Endothelial cell of umbilical vein (primary cell): ENCODE measurements at places on chromosomes 2 and 18. TPM values are rescaled to one million over a fixed set of nuclear protein-coding genes. Genes with fewer than 3 reads are reported as not detected.

DNA sequence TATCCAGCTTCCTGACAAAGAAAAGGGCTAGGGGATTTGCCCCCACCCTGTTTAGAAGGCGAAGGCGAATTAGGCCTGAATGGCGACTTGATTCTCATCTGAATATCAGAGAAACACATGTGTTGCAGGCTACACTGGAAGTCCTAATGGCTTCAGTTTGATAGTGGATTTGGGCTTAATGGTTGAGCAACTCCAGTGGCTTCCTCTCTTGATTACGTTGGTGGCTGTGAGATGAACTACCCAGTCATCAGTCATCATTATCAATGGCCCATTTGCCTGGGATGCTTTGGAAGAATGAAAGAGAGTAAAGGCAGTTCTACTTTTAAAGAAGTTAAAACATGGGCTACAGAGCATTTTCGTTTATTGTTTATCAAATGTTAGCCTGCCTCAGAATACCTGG, 60.9 kb upstream of the IL1R1 start:
- no peaks in the 10 kb centered on the region for H3K36me3 ChIP-seq
- H3K27ac ChIP-seq = no peak overlapping the region
- no peak for DNase-seq
- no peak overlapping the region for H3K4me3 ChIP-seq

GRCh38 chr18:3251963-3252277, 4.3 kb downstream of the MYL12A start:
- peak overlapping the region; percentile 83 for H3K27ac ChIP-seq
- peaks cover 11% of the 10 kb centered on the region for H3K36me3 ChIP-seq
- peaks cover 48% of the 10 kb centered on the region for H3K4me1 ChIP-seq
- peak; percentile 37 for DNase-seq
- no peaks in the 10 kb centered on the region for H3K27me3 ChIP-seq
- peak overlapping the region; percentile 98 for H3K4me3 ChIP-seq

DNA sequence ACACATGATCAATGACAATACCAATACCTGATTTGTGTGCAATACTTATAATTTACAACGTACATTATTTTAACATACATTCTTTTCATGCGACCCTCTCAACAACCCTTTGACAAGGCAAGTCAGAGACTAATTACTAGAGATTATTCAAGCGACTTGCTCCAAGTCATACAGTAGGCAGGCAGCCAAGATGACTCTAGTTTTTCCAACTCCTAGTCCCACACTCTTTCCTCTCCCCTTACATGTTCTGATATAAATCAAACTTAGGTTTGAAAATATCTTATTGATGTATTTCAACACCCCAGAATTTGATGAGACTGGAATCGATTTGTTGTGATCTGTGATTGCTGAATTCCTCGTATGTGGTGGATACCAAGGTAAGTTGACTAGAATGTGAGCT, 8.0 kb upstream of the CYP27C1 start:
- no peaks in the 10 kb centered on the region for H3K36me3 ChIP-seq
- peaks cover 9% of the 10 kb centered on the region for H3K27me3 ChIP-seq
- no peak overlapping the region for H3K4me3 ChIP-seq
- H3K27ac ChIP-seq = no peak overlapping the region
- peak; percentile 19 for DNase-seq

- no peaks in the 10 kb centered on the region for H3K36me3 ChIP-seq
- H3K27me3 ChIP-seq = peaks cover 2% of the 10 kb centered on the region
- H3K27ac ChIP-seq = no peak overlapping the region
- no peak overlapping the region for H3K4me3 ChIP-seq
- no peaks in the 10 kb centered on the region for H3K4me1 ChIP-seq
These were observed 41.6 kb upstream of the NRP2 start for GRCh38 chr2:205640716-205641115.

ACYP2 gene
- 5.8 and 7.9 TPM in 2 replicates for total RNA-seq

KLHL41 gene
- total RNA-seq = 0.21 and 0.73 TPM in 2 replicates

- H3K27me3 ChIP-seq = no peaks in the 10 kb centered on the region
- H3K4me3 ChIP-seq = no peak overlapping the region
- no peak for DNase-seq
- H3K4me1 ChIP-seq = no peaks in the 10 kb centered on the region
- no peak overlapping the region for H3K27ac ChIP-seq
- no peaks in the 10 kb centered on the region for H3K36me3 ChIP-seq
These were observed 230.8 kb downstream of the CELF4 start for GRCh38 chr18:37334631-37335408.

TUBA3D gene
- not detected in 2 replicates for total RNA-seq

EFEMP1 gene
- 2,354 and 2,981 TPM in 2 replicates for total RNA-seq

- no peak for DNase-seq
- H3K27ac ChIP-seq = no peak overlapping the region
- no peaks in the 10 kb centered on the region for H3K36me3 ChIP-seq
- no peaks in the 10 kb centered on the region for H3K27me3 ChIP-seq
These were observed 95.7 kb downstream of the ZNF385B start for GRCh38 chr2:179765666-179766065.

- H3K4me3 ChIP-seq = no peak overlapping the region
- no peaks in the 10 kb centered on the region for H3K27me3 ChIP-seq
- H3K27ac ChIP-seq = no peak overlapping the region
- DNase-seq = no peak
- H3K36me3 ChIP-seq = no peaks in the 10 kb centered on the region
These were observed 53.0 kb downstream of the GPD2 start for GRCh38 chr2:156489195-156489594.

GRCh38 chr18:44817831-44818473, 137.3 kb downstream of the SETBP1 start:
- H3K27ac ChIP-seq = no peak overlapping the region
- no peaks in the 10 kb centered on the region for H3K4me1 ChIP-seq
- no peak overlapping the region for H3K4me3 ChIP-seq

DNA sequence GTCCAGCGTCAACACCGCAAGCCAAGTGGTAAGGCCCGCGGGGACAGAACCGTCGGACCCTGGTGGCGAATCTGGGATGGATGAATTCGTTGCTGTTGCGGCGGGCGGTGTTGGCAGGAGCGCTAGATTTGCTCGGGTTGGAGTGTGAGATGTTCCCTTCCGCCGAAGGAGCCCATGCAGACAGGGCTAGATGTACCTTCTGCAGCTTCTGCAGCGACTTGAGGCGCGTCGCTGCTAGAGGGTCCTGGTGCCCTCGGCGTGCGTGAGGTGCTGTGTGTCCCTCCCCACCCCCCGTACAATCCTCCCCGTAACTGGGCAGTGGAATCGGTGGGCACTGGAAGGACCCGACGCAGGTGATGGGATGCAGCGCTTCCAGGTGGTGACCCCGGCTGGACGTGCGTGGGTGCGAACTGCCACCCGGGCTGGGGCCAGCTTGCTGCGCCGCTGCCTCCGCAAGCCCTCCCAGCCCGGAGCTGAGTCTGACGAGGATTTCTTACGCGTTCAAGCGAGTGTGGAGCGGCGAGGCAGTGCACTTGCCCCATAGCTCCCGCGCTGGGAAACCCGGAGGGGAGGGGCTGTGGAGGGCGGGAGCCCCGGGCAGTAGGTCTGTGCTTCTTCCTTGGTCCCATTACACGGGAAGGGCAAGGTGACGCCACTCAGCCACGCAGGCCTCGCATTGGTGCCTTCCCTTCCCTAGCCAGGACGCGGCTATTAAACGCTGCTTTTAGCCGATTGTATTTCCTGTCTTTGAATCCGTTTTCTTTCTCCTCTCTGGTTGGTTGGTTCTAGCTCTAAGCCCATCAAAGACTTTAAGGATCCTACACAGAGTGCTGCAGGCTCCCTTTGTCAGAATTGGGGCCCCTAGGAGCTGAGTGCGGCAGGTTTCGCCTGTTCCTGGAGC, 34.2 kb downstream of the CHRNA1 start:
- peak; percentile 28 for DNase-seq
- peaks cover 15% of the 10 kb centered on the region for H3K27me3 ChIP-seq

GRCh38 chr2:158936978-158937377, 31.5 kb upstream of the TANC1 start:
- H3K4me3 ChIP-seq = no peak overlapping the region
- DNase-seq = peak; percentile 99
- H3K4me1 ChIP-seq = peaks cover 18% of the 10 kb centered on the region
- H3K27ac ChIP-seq = peak overlapping the region; percentile 87
- no peaks in the 10 kb centered on the region for H3K27me3 ChIP-seq
- no peaks in the 10 kb centered on the region for H3K36me3 ChIP-seq

GRCh38 chr18:46152436-46152807, 48.2 kb downstream of the HAUS1 start:
- no peaks in the 10 kb centered on the region for H3K36me3 ChIP-seq
- H3K27me3 ChIP-seq = no peaks in the 10 kb centered on the region
- DNase-seq = no peak
- no peak overlapping the region for H3K4me3 ChIP-seq
- no peak overlapping the region for H3K27ac ChIP-seq

- no peak overlapping the region for H3K27ac ChIP-seq
- peak; percentile 41 for DNase-seq
- H3K4me3 ChIP-seq = peak overlapping the region; percentile 66
- no peaks in the 10 kb centered on the region for H3K27me3 ChIP-seq
- peaks cover 16% of the 10 kb centered on the region for H3K4me1 ChIP-seq
These were observed 675 bp downstream of the FZD5 start for GRCh38 chr2:207768866-207769596.

TNFAIP6 gene
- not detected in 2 replicates for total RNA-seq

ANKRD44 gene
- total RNA-seq = 6.1 and 8.1 TPM in 2 replicates

SP110 gene
- total RNA-seq = 10.7 and 11.6 TPM in 2 replicates

GRCh38 chr2:62706721-62707521, 1.4 kb downstream of the EHBP1 start:
- no peak for DNase-seq
- H3K36me3 ChIP-seq = no peaks in the 10 kb centered on the region
- H3K27me3 ChIP-seq = no peaks in the 10 kb centered on the region
- H3K4me1 ChIP-seq = peaks cover 17% of the 10 kb centered on the region
- peak overlapping the region; percentile 87 for H3K4me3 ChIP-seq
- H3K27ac ChIP-seq = no peak overlapping the region

GRCh38 chr2:24421668-24422067, 61.3 kb upstream of the ITSN2 start:
- H3K4me3 ChIP-seq = no peak overlapping the region
- DNase-seq = peak; percentile 62
- no peaks in the 10 kb centered on the region for H3K36me3 ChIP-seq
- H3K27me3 ChIP-seq = peaks cover 3% of the 10 kb centered on the region
- H3K27ac ChIP-seq = no peak overlapping the region
- H3K4me1 ChIP-seq = no peaks in the 10 kb centered on the region

DNA sequence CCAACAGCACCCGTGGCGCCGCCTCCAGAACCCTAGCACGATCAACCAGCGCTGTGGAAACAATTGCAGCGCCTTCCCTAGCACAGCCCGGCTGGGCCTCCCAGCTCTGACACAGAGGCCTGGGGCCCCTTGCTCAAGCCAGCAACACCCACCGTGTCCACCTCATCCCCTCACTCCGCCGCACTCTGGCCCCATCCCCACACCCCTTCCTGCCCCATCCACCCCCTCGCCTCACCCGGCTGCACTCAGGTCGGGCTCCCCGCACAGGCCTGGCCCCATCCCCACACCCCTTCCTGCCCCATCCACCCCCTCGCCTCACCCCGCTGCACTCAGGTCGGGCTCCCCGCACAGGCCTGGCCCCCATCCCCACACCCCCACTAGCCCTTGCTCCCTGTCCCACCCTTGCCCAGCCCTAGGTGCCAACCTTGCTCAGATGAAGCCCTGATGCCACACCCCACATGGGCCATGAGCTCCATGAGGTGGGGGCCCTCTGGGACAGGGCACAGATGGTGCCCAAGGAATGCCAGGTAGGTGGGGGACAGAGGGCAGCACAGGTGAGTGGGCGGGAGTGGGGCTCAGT, 28.7 kb downstream of the KIF1A start:
- H3K4me1 ChIP-seq = no peaks in the 10 kb centered on the region
- no peak overlapping the region for H3K4me3 ChIP-seq
- H3K36me3 ChIP-seq = no peaks in the 10 kb centered on the region
- DNase-seq = no peak

LOXHD1 gene
- total RNA-seq = not detected in 2 replicates

CBLN2 gene
- total RNA-seq = 0.55 and 1.1 TPM in 2 replicates

GRCh38 chr2:231036131-231036530, 1.2 kb upstream of the C2orf72 start:
- H3K4me3 ChIP-seq = no peak overlapping the region
- no peak overlapping the region for H3K27ac ChIP-seq
- H3K4me1 ChIP-seq = no peaks in the 10 kb centered on the region
- peaks cover 36% of the 10 kb centered on the region for H3K27me3 ChIP-seq

CETN1 gene
- total RNA-seq = not detected in 2 replicates

DNA sequence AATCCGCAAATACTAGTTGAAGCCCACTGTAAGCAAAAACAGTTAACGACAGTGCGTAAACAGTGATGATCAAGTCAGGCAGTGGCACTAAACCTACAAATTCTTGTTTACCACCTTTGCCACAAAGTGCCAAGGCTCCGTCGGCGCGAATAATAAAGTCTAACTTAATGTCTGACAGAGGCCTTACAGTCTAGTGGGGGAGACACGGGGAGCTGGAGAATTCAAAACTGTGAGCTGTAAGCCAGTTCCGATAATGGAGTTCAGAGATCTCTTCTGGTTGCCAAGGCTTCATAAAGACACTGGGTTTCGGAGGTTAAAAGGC, 284 bp upstream of the EXOC6B start:
- no peak overlapping the region for H3K27ac ChIP-seq
- no peaks in the 10 kb centered on the region for H3K36me3 ChIP-seq
- DNase-seq = no peak
- no peak overlapping the region for H3K4me3 ChIP-seq
- peaks cover 16% of the 10 kb centered on the region for H3K4me1 ChIP-seq
- no peaks in the 10 kb centered on the region for H3K27me3 ChIP-seq

ACVR1C gene
- not detected in 2 replicates for total RNA-seq

- H3K27me3 ChIP-seq = no peaks in the 10 kb centered on the region
- DNase-seq = no peak
- no peaks in the 10 kb centered on the region for H3K36me3 ChIP-seq
- H3K4me1 ChIP-seq = no peaks in the 10 kb centered on the region
These were observed 54.8 kb upstream of the ZC3H15 start for GRCh38 chr2:186431306-186431705.

DNA sequence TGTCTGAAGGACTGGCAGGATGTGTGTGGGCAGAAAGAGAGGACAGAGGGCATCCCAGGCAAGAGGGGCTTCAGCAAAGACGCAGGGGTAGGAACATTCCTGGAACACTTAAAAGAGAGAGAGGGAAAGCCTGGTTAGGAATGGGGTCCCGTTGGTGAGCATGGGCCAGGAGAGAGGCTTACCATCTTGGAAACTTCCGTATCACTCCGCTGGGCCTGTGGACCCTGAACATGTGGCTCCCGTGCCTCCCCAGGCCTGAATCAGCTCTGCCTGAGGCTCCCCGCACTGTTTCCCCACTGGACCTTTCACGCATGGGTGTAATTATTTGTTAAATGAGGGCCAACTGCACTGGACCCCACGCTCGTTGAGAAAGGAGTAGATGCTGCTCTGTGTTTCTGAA, 191.1 kb upstream of the GLI2 start:
- H3K36me3 ChIP-seq = no peaks in the 10 kb centered on the region
- peaks cover 10% of the 10 kb centered on the region for H3K27me3 ChIP-seq
- no peak overlapping the region for H3K27ac ChIP-seq
- no peak for DNase-seq
- no peak overlapping the region for H3K4me3 ChIP-seq
- no peaks in the 10 kb centered on the region for H3K4me1 ChIP-seq

GRCh38 chr2:241873803-241874110, 4.2 kb downstream of the RTP5 start:
- DNase-seq = no peak
- H3K4me1 ChIP-seq = no peaks in the 10 kb centered on the region
- H3K36me3 ChIP-seq = no peaks in the 10 kb centered on the region
- no peaks in the 10 kb centered on the region for H3K27me3 ChIP-seq
- no peak overlapping the region for H3K27ac ChIP-seq
